ENCODE measurements at places on chromosomes 3 and 15.

DNA sequence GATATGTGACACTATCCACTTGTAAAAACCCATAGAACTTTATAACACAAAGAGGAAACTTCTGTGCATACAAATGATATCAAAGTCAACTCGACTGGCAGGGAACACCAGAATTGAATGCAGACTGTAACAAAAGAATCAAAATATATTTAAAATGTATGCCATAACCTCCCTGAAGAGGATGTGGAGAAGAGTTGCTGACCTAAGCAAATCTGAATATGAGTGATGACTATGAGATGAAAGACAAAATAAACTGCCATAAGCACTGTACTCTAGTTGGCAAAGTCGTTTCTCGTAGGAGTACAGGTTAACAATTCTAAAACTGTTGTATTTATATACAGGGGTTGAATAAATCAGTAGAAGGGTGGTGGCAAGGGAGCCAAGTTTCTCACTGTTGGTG, 482.1 kb downstream of the OCA2 start:
- DNase-seq: no peak

DNA sequence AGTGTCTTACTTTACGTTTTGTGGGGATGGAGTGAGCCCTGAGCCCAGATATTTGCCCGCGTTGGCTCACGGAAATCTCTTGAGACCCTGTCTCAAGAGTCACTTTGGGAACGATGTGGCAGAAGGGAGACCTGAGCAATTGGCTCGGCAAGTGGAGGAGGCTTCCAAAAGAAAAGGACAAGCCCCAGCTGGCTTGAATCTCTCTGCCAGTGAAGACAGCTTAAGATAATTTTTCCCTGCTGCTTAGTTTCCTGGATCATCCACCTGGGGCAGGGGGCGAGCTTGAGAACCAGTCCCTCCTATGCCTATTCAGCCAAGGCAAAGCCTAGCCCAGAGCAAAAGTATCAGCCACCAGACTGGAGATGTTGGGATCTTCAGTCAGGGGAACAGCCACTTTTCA, 708 bp downstream of the SEC22A start:
- DNase-seq: no peak

- DNase-seq: peak; percentile 33
Observed at GRCh38 chr15:41558400-41559238, at the start of gene TYRO3. Gene TYRO3 (plus strand): TSS chr15:41559212. CDS start chr15:41559258, 46 bp downstream.

- DNase-seq: no peak
Observed at GRCh38 chr3:197007296-197007940, 22.2 kb downstream of the MELTF start.

DNA sequence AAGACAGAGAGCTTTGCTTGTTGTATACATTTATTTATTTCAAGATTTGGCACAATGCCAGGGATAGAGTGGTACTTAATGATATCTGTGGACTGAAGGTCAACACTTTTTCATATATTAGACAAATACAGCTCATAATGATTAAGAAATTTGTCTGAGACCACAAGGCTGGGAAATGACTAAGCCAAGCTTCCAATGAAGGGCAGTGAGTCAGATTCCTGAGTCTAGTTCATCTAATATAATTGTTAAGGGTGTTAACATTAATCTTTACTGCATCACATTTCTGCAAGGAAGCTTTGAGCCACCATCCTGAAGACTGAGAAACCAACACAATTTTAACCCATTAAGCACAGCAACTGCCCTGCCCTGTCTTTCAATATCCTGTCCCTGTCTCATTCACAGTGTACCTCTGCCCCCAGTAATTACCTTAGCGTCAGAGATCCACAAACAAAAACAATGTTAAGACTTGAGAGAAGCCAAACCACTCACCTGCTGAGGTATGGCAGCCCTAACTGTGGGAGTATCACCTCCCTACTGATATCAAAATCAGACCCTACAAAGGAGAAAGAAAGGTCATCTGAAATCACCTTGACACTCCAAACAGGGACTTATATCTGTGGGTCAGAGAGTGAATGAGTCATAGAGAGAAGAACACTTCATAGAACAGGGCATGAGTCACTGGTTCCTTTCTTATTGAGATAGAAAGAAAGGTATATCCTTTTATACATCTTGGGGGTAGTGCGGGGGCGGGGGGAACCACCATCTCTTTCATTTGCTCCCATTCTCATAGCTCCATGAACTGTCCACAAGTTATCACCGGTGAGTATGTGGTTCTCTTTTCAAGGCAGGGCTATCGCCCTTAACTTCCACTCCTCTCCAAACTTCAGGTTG, 74.7 kb downstream of the MAGI1 start:
- no peak for DNase-seq

GRCh38 chr3:57370341-57370740, 77.9 kb upstream of the ASB14 start:
- no peak for DNase-seq

GRCh38 chr15:80105193-80105592, 45.7 kb downstream of the ZFAND6 start:
- DNase-seq: no peak
